ENCODE measurements at places on chromosomes 4 and X. TPM values are rescaled to one million over a fixed set of nuclear protein-coding genes. Genes with fewer than 3 reads are reported as not detected.

FHL1 gene
- total RNA-seq: 268 TPM

PAGE4 gene
- not detected for total RNA-seq

NPY5R gene
- 0.10 TPM for total RNA-seq

GPAT3 gene
- total RNA-seq: 14.1 TPM

ANXA10 gene
- 18.4 TPM for total RNA-seq

CXCL10 gene
- not detected for total RNA-seq

TKTL2 gene
- not detected for total RNA-seq

SPANXA1 gene
- not detected for total RNA-seq

NKX6-1 gene
- total RNA-seq: 0.13 TPM

KDM5C gene
- total RNA-seq: 81.0 TPM

NEXMIF gene
- total RNA-seq: 0.03 TPM

RAB33A gene
- 5.1 TPM for total RNA-seq

PF4V1 gene
- 2.1 TPM for total RNA-seq

TLR6 gene
- 0.50 TPM for total RNA-seq

CT47B1 gene
- not detected for total RNA-seq

TBC1D9 gene
- total RNA-seq: 45.7 TPM

G6PD gene
- total RNA-seq: 109 TPM

IL13RA1 gene
- 68.8 TPM for total RNA-seq

OPRPN gene
- not detected for total RNA-seq

PDZD4 gene
- total RNA-seq: 0.33 TPM

ZCCHC12 gene
- total RNA-seq: not detected

ARHGAP24 gene
- total RNA-seq: 36.0 TPM

CCDC110 gene
- 9.4 TPM for total RNA-seq

KLHL4 gene
- 6.2 TPM for total RNA-seq

BRS3 gene
- total RNA-seq: not detected

POU3F4 gene
- total RNA-seq: not detected

ETNPPL gene
- total RNA-seq: not detected

ARHGEF9 gene
- 16.1 TPM for total RNA-seq

AWAT2 gene
- not detected for total RNA-seq

All from smooth muscle cell of the pulmonary artery (primary cell).